NCI-H2227 treated with DMSO at 0.1 percent for 48 hours (cell line): ENCODE measurements at places on chromosomes 2 and 18.

- no peak for DNase-seq
Measured at GRCh38 chr2:109408043-109408335, 205.8 kb downstream of the SEPTIN10 start.

- peak; percentile 51 for DNase-seq
Measured at GRCh38 chr2:201644001-201644400, 698 bp upstream of the TMEM237 start.

DNA sequence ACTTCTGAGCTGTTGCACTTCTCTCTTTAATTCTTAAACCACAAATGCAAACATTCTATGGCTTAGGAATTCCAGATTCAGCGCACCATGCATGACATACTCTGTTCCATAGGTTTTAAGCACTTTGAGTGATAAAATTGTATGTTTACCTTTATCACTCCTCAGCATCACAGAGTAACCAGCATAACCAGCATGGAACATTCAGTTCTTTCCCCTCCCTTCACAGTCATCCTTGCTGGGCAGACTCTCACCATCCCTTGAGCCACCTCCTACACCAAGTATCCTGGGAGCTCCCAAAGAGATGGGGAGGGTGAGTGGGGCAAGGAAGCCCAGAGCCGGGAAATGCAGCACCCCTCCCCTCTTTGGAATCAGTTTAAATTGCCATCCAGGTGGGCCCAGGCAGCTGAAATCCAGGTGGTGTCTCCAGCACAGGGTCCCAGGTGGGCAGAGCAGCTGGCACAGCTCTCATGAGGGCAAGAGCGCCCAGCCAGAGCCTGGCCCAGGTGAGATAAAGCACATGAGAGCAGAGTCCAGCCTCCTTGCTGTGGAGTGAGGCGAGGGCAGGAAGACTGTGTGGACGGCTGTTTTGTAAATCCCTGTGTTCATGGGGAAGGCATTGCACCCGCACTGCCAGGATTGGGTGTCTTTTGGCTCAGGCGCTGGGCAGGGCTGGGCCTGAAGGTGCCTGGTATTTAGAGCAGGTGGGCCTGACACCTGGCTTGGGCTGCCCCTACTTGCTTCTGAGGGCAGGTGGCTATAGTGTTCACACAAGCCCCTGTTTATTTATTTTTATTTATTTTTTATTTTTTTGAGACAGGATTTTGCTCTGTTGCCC, 36.8 kb downstream of the LAMA3 start:
- no peak for DNase-seq

GRCh38 chr2:221958224-221958623, 340.6 kb downstream of the PAX3 start:
- DNase-seq, result no peak

- no peak for DNase-seq
Measured at GRCh38 chr2:146031158-146031557, 1511.2 kb upstream of the ZEB2 start.

DNA sequence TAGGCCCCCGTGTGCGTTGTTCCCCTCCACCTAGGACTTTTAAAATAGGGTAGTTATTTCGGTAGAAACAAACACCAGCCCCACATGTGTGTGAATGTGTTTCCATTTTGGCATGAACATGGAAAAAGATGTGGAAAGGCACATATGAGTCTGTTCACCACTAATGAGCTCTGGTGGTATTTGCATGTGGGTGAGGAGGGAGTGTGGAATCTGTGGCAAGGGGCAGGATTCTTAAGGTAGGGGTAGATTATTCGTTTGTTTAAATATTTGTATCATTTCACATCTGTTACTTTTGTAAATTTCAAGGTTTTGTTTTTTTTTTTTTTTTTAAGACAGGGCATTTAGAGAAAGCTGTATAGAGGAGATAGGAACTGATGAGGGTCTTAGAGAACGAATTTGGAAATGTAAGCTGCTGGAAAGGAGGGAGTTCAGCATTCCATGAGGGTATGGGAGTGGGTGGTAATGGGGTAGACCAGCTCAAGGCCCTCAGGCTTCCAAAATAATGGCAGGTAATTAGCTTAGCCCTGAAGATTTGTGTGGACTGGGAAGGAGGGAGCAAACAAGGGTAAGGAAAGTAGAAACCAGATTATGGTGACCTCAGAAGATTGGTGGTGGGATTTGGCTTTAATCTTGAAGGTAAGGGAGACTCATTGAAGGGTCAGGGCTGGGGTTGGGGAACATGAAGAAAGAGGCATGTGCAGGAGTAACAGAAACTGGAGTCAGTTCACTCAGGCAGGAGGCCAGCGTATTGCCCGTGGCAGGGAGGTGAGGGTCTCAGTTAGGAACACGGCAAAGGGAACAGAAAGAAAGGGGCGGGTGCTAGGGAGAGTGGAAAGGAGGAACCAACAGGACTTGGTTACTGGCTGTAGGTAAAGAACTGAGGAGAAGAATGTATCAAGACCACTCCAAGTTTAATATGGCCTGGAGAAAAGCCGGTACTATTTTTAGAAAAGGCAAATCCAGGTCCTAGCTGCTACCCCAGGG, 123.6 kb downstream of the PLB1 start:
- DNase-seq, result no peak

GRCh38 chr2:218435003-218435982, 16.4 kb downstream of the VIL1 start:
- no peak for DNase-seq

DNA sequence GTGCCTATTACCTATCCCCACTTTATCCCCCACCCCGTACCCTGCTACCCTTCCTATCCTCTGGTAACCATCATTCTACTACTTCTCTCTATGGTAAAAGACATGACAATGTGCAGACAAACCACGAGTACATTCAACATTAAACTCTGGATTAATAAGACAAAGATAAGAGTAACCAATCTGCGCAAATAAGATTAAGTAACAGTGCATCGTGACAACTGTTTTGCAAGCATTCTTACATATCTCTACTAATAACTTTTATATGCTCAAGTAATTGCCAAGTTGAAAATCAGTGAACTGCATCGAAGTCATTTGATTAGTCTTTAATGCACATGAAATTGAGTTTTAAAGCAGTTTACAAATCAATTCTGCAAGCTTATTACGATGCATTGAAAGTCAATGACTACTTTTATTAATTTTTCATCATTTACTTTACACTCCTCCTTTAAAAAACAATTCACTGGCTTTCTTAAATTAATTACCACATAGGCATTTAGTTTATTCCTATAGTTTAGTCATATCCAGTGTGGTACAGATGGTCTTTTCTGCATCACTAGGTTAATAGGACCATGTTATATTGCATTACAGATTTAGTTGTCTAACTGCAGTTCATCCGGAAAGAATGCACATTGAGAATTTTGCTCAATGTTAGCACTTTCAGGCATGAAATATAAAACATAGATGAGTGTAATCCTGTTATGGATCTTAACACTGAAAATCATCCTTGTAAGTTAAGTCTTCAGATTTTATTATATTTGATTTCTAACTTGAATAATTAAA, 178.1 kb downstream of the GCA start:
- no peak for DNase-seq

GRCh38 chr2:232872826-232873225, 2.8 kb downstream of the SNORC start:
- DNase-seq, result no peak
